ENCODE measurements at places on chromosomes 1 and 21. TPM values are rescaled to one million over a fixed set of nuclear protein-coding genes. Genes with fewer than 3 reads are reported as not detected.

Gene AMY1A
- total RNA-seq = not detected

Gene RIPPLY3
- not detected for total RNA-seq

Gene NEK2
- total RNA-seq = 25.5 TPM

Gene PTPN7
- not detected for total RNA-seq

Gene APCS
- total RNA-seq = not detected

Gene WDR64
- total RNA-seq = not detected

DNA sequence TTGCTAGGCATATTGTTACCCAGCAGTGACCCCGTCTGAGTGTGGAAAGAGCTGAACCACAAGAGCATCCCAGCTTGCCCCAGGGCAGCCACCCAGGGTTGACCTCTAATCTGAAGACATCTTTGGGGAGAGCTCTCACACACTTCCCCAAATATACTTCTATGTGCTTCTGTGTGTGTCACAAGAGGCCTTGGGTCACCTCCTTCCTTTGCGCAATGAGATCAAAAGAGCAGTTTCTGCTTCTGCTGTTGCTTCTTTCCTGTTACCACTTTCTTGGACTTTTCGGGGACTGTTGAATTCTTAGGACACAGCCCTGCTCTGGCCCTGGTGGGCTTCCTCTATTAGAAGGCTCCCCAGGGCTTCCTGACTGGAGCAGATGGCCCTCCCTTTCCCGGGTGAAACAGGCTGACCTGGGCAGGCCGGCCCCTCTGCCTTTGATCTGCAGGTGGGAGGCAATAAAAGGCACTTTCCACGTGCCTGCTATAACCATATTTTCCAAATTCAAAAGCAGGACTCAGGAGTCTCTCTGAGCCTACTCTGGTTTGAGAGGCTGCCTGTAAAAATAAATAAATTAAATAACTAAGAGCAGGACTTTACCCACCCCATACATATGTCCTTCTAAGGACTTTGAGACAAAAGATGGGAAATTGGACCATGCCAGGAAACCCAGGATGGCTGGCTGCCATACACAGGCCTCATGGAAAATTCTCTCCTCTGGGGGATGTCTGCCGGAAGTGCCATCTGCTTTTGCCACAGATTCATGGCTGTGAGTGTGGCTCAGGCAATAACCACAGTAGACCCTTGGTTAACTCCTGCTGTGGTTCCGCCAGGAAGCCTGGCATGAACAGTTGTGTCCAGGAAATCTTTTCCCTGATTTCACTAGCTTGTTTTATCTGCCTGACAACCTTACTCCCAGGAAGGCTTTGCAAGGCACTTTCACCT, 28.3 kb upstream of the RCSD1 start:
- no peak for DNase-seq

DNA sequence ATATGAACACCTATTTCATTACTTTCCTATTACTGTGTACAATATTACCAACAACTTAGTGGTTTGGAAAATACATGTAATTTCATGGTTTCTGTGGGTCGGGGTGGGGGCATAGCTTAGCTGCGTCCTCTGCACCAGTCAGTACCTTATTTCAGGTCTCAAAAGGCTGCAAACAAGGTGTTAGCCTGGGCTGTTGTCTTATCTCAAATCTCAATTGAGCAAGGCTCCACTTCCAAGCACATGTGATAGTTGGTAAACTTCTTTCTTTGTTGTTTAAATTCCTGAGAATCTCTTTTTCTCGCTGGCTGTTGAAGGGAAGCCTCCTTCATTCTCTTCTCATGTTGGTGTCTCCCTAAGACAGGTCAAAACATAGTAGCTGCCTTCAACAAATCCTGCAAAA, 485.4 kb downstream of the AMY1C start:
- DNase-seq = no peak

- no peak for DNase-seq
Observed at GRCh38 chr1:172339842-172340241, 80.6 kb upstream of the C1orf105 start.

GRCh38 chr1:40905061-40905460, 42.9 kb upstream of the CITED4 start:
- DNase-seq = no peak

DNA sequence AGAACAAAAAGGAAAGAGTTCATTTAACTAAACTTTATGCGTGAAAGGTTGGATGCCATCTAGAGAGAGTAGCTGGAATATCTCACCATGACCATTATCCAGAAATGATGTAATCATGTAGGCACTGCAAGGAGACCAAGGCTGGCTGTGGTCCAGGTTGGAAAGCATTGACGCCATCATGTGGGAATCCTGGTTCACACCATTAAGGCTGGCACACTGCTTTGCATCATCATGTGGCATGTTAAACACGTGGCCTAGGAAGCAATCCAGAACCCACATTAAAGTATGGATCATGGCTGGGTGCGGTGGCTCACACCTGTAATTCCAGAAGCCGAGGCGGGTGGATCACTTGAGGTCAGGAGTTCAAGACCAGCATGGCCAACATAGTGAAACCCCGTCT, 4.3 kb downstream of the ADAMTS1 start:
- peak; percentile 87 for DNase-seq

DNA sequence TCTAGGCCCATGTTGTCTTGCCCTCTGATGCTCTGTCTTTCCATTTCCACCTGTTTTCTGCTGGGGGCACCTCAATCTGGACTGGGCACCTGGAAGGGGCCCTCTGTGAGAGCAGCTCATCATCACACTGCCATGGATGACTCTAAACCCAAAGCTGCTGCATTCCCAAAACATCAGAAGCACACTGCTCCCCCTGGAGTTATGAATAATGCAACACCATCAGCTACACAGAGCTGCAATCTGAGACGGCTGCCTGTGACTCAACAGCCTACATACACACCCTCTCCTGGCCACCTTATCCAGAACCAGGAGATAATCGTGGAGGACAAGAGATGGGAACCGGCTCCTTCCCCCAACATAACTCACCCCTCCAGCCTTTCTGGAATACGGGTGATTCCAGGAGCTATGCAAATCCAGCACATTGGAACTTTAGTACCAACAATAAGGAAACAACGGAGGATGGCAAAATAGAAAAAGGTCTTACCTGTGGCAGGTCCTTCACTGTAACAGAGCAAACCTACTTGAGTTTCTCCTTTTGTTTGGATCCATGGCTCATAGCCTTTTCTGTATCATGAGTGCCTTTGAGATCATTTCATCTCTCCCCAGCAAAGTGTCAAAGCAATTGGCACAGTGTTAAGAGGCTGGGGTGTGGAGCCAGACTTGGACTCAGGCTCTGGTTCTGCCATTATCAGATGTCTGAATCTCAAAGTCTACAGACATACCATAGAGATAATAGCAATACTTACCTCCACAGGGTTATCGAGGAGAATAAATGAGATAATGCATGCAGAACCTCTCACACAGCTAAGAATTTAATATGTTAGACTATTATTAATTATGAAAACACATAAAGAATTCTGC, 29.3 kb downstream of the AK2 start:
- DNase-seq = peak; percentile 91

DNA sequence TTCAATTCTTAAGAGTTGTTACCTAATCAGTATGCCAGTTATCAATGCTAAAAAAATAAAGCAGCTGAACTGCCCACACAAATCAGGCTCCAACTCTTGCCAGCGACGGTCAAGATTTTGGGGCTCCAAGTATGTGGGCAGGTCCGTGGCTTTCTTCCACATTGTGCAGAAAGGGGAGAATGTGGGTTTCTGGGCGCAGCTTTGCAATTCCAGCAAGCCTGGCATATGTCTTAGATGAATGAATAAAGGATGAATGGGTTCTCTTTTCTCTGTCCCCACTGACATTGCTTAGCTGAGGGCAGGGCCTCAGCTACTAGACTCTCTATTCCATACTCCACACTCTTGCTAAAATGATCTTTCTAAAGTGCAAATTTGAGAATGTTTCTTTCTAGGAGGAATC, 42.4 kb downstream of the NENF start:
- DNase-seq = no peak

DNA sequence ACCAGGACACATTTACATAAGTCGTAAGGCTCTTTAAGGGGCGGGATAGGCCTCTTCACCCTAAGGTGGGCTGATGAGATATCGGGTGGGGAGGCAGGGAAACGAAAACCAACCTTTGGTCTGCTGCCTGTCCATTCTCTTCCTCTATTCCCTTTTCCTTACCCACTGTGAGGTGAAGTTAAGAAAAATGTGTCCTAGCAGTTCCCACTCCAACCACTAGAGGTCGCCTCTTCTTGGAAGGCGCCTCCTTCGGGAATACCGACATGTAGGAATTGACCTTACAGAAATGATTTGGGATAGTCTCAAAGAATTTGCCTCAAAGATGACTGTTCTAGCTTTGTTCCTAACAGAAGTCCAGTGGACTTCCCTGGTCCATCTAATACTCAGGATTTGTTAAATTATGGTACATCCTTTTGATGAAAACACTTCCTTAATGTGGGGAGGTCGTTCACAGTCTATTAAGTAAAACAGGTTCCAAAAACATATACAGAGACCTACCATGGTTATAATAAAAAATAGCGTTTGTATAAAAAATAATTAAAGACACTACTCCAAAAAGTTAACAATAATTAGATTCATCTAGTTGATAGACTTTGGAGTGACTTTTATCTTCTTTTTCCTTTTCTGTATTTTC, 14.1 kb downstream of the AZIN2 start:
- DNase-seq = peak; percentile 77

- DNase-seq = no peak
Observed at GRCh38 chr1:8379513-8380186, 61.7 kb downstream of the SLC45A1 start.

- no peak for DNase-seq
Observed at GRCh38 chr1:222084996-222085395, 343.1 kb upstream of the DUSP10 start.

GRCh38 chr1:218456444-218456843, 111.3 kb downstream of the TGFB2 start:
- no peak for DNase-seq

- no peak for DNase-seq
Observed at GRCh38 chr1:63756839-63757238, 17.0 kb upstream of the ROR1 start.

- DNase-seq = no peak
Observed at GRCh38 chr1:75035536-75035935, 98.7 kb upstream of the LHX8 start.

DNA sequence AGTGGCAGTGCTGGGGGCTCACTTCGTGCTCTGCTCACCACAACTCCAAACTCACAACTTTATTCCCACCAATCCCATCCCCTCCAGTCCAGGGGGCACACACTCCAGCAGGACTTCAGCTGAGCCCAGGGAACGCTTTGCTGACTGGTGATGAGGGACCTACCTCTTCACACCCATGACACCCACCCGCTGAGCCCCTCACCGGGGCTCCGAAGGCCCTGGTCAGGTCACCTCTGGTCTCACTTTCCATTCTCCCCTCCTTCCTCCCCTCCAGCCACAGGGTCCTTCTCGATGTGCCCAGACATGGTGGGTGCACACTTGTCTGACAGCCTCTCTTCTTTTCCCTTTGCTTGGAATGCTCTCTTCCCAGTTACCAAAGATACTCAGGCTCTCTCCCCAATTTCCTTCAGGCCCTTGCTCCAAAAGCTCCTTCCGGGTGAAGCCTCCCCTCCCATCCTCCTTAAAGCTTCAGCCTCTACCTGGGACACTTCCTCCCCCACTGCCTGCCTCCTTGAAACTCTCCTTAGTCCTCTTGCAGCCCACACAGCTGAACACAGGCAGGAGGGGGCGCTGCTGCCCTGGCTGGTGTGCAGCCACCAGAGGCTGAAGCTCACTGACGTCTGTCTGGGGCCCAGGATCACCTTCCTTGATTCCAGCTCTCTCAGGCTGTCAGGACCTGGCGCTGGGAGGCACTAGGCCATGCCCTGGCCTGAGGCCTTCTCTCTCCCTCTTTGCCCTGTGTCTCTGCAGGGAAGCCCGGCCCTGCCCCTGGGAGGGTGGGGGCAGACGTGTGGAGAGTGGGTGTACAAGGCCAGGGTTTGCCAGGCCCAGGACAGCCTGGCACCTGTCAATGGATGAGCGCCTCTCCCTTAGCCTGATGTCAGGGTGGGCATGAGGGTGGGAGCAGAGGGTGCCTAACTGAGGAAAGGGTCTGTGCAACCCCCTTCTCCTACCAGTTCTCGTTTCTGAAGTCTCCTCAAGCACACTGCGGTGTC, 1.6 kb downstream of the KCNE1 start:
- DNase-seq = peak; percentile 87

DNA sequence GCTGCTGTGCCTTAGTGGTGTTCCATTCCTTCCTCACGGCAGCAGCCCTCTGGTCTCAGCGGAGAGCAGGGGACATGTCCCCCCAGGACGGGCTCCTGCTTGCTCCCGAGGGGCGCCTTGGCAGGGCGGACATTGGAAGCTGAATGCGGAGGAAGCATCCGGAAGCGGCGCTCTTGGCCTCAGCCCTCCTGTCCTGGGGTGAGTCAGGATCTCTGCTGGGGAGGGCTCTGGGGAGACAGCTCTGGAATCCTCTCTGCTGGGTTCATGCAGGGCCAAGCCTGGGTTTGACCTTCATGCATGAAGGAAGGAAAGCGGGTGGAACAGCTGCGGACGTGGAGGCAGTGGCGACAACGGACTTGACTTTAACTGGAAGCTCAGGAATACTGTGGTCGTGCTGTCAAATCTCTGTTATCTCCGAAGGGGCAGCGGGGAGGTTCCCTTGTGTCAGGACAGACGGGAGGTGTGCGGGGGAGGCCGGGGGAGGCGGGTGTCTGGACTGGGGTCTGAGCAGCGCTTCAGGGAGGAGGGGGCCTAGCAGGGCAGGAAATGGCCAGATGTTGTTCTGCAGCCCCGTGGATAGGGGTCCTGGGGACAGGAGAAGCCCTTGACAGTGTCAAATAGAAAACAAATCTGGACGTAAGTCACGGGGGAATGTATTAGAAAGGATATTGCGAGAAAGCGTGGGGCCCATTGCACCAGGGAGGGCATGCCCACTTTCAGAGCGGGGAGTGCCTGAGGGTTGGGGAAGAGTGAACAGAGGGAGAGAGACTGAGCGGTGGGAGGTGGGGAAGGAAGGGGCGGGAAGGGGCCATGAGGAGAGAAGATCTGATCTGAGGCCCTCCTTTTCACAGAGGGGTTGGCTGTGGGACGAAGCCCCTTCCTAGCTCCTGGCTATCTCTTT, 26.6 kb downstream of the CRYAA start:
- DNase-seq = no peak

- no peak for DNase-seq
Observed at GRCh38 chr1:203601716-203602309, 24.8 kb upstream of the ATP2B4 start.

DNA sequence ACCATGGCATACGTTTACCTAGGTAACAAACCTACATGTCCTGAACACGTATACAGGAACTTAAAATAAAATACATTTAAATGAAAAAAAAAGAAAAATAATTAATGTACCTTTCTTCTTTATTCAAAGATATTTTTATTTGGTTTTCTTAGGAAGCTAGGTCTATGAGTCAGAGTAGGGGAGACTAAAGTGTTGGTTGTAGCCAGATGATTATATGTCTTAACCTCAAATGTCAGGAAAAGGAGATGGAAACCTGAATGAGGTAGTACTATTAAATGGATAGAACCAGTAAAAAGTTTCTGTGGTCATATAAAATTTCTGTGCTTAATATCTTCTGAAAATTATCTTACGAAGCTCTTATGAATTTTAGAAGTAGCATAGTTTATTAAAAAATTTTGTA, 275.8 kb downstream of the KCTD3 start:
- no peak for DNase-seq
